ENCODE measurements at places on chromosomes 2 and 18. TPM values are rescaled to one million over a fixed set of nuclear protein-coding genes. Genes with fewer than 3 reads are reported as not detected.

BCL11A gene
- total RNA-seq, result 0.09 TPM

DCC gene
- not detected for total RNA-seq

SEMA4C gene
- 18.6 TPM for total RNA-seq

ALK gene
- total RNA-seq, result not detected

MPP4 gene
- total RNA-seq, result 0.24 TPM

GPR17 gene
- total RNA-seq, result not detected

ZBTB7C gene
- 0.27 TPM for total RNA-seq

DSEL gene
- total RNA-seq, result 0.41 TPM

GPBAR1 gene
- total RNA-seq, result 0.28 TPM
